HepG2 (cell line): ENCODE measurements at places on chromosomes 16 and 17. TPM values are rescaled to one million over a fixed set of nuclear protein-coding genes. Genes with fewer than 3 reads are reported as not detected.

- peak; percentile 78 for DNase-seq
Observed at GRCh38 chr17:42744283-42744805, 496 bp downstream of the EZH1 start.

DNA sequence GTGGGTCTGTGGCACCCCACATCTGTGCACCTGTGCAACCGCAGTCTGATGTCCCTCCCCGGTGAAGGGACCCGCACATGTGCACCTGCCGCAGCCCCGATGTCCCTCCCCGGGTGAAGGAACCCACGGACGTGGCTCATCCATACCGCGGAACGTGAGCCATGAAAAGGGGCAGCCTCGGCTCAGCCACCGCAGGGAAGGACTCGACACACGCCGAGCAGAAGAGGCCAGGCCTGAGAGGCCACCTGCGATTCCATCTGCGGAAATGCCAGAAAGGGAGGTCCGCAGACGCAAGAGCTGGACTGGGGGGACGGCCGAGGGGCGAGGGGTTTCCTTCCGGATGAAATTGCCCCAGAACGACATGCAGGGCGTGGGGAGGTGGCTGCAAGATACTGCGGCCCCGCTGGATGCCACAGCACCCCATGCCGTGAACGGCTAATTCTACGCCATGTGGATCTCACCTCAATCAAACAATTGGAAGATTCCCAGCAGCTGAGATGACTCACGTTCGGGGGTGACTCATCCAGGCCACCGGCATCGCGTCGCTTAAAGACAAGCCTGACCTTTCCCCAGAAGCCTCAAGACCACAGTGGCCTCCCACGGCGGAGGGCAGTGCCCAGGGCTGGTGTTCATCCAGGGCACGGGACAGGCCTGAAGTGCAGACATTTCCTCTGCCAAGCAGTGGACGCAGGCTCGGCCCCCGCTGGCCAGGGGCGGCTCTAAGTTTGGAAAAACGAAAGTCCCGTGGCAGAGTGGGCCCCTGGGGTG is 21.0 kb downstream of the SOX8 start:
- DNase-seq: peak; percentile 49

- no peak for DNase-seq
Observed at GRCh38 chr17:29193146-29193545, 12.9 kb upstream of the MYO18A start.

SLFN14 gene
- not detected in 2 replicates for polyA plus RNA-seq

GGNBP2 gene
- 75.5 and 84.2 TPM in 2 replicates for polyA plus RNA-seq

- DNase-seq: no peak
Observed at GRCh38 chr17:19407601-19408345, 3.3 kb upstream of the RNF112 start.

- no peak for DNase-seq
Observed at GRCh38 chr17:66299711-66300110, 2.7 kb upstream of the PRKCA start.

- no peak for DNase-seq
Observed at GRCh38 chr16:49621241-49622083, 234.4 kb downstream of the ZNF423 start.

NLRC3 gene
- polyA plus RNA-seq: 0.01 TPM in 1 of 2 replicates, not detected in the other

PCTP gene
- 31.0 and 37.1 TPM in 2 replicates for polyA plus RNA-seq
